ENCODE measurements at places on chromosomes 13 and 19. TPM values are rescaled to one million over a fixed set of nuclear protein-coding genes. Genes with fewer than 3 reads are reported as not detected.

Gene ZNF790
- 9.2 TPM for total RNA-seq

Gene CYP2A7
- not detected for total RNA-seq

Gene SULT2A1
- total RNA-seq, result not detected

Gene PCDH9
- 11.3 TPM for total RNA-seq

Gene IFNL1
- total RNA-seq, result not detected

Gene TMEM143
- total RNA-seq, result 2.0 TPM

Gene KLK7
- not detected for total RNA-seq

Gene ZNF568
- 10.4 TPM for total RNA-seq

Gene CLASRP
- 9.9 TPM for total RNA-seq

Gene EHD2
- 110 TPM for total RNA-seq

Gene GJB2
- under 0.01 TPM for total RNA-seq

Gene CYP4F2
- not detected for total RNA-seq

Gene CRTC1
- total RNA-seq, result 1.2 TPM
